ENCODE measurements at places on chromosomes 12 and 14.

DNA sequence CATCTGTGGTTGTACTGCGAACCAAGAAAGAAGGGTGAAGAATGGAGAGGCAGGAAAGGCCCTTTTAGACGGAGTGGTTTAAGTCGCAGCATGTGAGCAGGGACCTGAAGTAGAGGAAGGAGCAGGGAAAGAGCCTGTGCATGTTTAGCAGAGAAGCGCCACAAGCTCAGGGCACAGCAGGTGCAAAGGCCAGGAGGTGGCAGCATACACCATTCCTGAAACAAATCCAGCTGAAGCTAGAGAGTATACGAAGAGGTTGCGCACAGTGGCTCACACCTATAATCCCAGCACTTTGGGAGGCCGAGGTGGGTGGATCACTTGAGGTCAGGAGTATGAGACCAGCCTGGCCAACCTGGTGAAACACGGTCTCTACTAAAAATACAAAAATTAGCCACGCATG lies 49.9 kb downstream of the HELB start:
- DNase-seq: no peak

- no peak for DNase-seq
These were observed 77.9 kb downstream of the SPRING1 start for GRCh38 chr12:116659771-116660481.

- no peak for DNase-seq
These were observed 13.0 kb upstream of the LEMD3 start for GRCh38 chr12:65156366-65156841.

- DNase-seq: no peak
These were observed 396.7 kb downstream of the NPAS3 start for GRCh38 chr14:33335366-33335765.

DNA sequence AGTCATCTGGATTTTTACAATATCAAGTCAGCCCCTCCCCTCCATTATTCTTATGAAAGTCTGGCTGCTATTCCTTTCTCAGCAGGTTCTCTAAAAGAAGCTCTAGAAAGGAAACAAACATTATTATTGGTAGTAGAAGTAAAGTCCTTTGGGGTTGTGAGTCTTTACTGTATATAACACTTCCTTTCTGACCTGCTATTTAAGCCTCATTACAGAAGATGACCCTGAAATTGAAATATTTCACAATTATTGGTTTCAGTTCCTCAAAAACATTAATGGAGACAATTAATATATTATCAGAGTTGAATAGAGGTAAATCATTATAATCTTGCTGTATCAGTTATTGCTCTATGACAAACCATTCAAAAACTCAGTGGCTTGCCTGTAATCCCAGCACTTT lies 19.3 kb downstream of the PLEKHA5 start:
- no peak for DNase-seq

GRCh38 chr12:131489718-131490117 lies 221.2 kb upstream of the SFSWAP start:
- no peak for DNase-seq

All from NCI-H1436 treated with DMSO at 0.1 percent for 48 hours (cell line).